ENCODE measurements at places on chromosomes 12 and 14.
A peak's percentile ranks its signal among the peaks of the same experiment; 100 is the strongest.

- DNase-seq: no peak
These were observed 104.9 kb upstream of the FKBP4 start for GRCh38 chr12:2689879-2690278.

- DNase-seq: no peak
These were observed 67.6 kb upstream of the GPATCH2L start for GRCh38 chr14:76083796-76084765.

DNA sequence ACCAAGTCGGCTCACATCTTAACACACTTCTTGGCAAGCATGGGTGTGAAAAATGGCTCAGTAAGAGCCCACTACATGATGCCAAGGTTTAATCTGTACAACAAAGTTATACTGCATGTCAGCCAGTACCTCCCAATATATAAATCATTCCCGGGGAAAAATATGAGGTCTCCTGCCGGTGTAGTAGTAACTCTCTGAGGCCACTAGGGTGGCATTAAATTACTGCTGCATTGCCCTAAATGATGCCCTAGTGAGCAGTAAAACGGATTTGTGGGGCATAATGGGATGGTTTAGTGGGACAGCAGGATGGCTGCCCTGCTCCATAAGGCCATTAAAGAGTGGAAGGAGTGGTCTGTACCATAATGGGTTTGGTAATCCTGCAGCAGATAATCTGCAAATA is 267.7 kb downstream of the MED13L start:
- peak; percentile 10 for DNase-seq

DNA sequence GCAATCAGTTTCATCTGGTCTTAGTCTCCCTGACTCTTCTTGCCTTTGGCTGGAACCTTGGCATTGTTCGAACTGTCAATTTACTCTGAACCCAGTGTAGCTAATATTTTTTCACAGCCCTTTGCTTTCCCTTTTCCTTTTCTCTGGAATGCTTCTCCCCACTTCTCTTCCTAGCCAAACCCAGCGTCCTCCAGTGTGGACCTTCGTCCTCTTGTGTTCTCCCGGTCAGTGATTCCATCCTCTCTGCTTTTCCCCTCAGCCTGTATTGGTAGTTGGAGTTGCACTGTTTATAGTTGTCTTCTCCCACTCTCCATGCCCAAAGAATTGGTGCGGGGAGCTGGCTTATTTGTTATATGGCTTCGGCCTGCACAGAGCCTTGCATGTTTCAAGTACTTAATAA is 9.4 kb downstream of the ACVR1B start:
- DNase-seq: no peak

DNA sequence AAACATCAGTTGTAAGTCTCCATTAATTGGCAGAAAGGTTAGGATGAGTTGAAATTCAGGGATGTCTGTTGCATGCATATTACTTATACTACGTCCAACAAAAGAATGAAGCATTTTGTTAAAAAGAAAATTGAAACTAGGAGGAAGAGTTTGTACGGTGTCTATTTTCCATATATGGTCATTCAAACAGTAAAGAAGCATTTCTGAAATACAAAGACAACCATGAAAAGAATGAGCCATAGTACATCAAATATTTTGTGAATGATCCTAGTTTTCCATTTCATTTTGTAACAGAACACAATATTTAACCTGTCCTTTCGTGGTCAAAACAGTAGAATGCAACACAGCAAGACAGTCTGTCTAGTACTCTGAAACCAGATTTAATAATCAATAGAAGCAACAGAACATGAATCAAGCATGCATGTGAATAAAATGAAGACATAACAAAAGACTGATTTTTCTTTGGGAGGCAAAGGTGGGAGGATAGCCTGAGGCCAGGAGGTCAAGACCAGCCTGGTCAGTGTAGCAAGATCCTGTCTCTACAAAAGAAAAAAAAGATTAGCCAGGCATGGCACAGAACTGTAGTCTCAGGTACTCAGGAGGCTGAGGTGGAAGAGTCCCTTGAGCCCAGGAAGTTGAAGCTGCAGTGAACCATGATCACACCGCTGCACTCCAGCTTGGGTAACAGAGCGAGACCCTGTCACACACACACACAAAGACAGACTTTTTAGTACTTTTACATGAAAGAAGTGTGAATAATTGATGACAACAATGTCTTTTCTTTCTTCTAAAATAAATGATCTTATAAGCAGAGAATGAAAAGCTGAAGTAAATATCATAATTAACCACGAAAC is 156.0 kb downstream of the LRIG3 start:
- peak; percentile 34 for DNase-seq
